ENCODE measurements at places on chromosomes 3 and 15.

DNA sequence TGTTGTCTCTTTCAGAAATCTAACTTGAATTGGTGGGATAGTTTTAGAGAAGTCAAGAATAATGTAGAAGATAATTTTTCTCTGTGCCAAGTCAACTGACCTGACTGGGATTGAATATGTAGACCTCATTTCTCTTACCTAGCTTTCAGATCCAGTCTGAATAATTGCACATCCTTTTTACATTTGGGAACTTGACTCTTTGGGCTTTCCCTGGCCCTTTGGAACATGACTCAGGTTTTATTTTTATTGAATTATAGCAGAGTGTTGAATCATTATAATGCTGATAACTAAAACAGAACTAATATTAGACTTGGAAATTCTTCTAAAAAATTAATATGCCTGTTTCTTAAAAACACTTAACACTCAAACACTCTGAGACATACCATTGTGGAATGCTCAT is 76.5 kb downstream of the PFN2 start:
- H3K4me1 ChIP-seq, result no peaks in the 10 kb centered on the region
- no peaks in the 10 kb centered on the region for H3K36me3 ChIP-seq
- no peak overlapping the region for H3K4me3 ChIP-seq

DNA sequence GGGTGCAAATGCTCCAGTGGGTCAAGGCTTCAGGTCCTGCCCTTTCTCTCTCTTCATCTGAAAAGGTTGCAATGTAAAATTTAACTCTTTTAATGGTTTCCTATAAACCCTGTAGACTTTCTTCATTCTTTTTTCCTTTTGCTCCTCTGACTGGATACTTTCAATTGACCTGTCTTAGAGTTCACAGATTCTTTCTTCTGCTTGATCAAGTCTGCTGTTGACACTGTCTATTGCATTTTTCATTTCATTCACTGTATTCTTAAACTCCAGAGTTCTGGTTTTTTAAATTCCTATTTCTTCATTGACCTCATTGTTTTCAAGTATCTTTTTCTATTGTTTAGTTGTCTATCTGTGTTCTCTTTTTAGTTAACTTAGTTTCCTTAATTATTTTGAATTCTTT is 82.1 kb downstream of the FAM227B start:
- no peaks in the 10 kb centered on the region for H3K4me1 ChIP-seq
- no peaks in the 10 kb centered on the region for H3K36me3 ChIP-seq
- H3K27me3 ChIP-seq, result no peaks in the 10 kb centered on the region
- no peak for DNase-seq
- no peak overlapping the region for H3K27ac ChIP-seq

GRCh38 chr3:11422291-11422690 is 150.1 kb downstream of the ATG7 start:
- H3K4me1 ChIP-seq, result no peaks in the 10 kb centered on the region
- no peak for DNase-seq
- H3K27ac ChIP-seq, result no peak overlapping the region
- H3K36me3 ChIP-seq, result no peaks in the 10 kb centered on the region

GRCh38 chr3:82773207-82773606 is 1011.8 kb upstream of the GBE1 start:
- no peaks in the 10 kb centered on the region for H3K27me3 ChIP-seq
- H3K36me3 ChIP-seq, result no peaks in the 10 kb centered on the region

DNA sequence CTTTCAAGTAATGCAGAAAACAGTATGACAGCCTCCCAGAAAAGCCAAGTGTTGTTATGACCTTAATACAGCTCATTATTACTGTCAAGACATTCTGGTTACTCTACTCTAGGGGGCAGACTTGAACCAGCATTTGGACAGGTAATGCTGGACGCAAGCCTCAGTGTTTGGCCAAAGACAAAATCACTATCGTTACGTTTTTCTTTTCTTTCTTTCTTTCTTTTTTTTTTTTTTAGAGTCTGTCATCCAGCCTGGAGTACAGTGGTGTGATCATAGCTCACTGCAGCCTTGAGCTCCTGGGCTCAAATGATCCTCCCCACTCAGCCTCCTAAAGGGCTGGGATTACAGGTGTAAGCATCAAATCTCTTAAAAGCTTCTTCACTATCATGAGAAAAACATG is 29.4 kb upstream of the TMEM45A start:
- H3K4me3 ChIP-seq, result no peak overlapping the region
- H3K4me1 ChIP-seq, result no peaks in the 10 kb centered on the region
- no peak for DNase-seq
- no peaks in the 10 kb centered on the region for H3K36me3 ChIP-seq
- no peak overlapping the region for H3K27ac ChIP-seq

- no peak overlapping the region for H3K27ac ChIP-seq
- no peaks in the 10 kb centered on the region for H3K27me3 ChIP-seq
- no peak overlapping the region for H3K4me3 ChIP-seq
- no peak for DNase-seq
These were observed 123.8 kb downstream of the TAFA4 start for GRCh38 chr3:68808563-68808962.

- H3K27me3 ChIP-seq, result no peaks in the 10 kb centered on the region
- no peaks in the 10 kb centered on the region for H3K36me3 ChIP-seq
- no peak overlapping the region for H3K27ac ChIP-seq
These were observed 4.5 kb downstream of the IL17RB start for GRCh38 chr3:53850895-53851294.

- no peaks in the 10 kb centered on the region for H3K4me1 ChIP-seq
- no peak for DNase-seq
- no peaks in the 10 kb centered on the region for H3K27me3 ChIP-seq
- H3K4me3 ChIP-seq, result no peak overlapping the region
These were observed 43.1 kb upstream of the TRPC1 start for GRCh38 chr3:142680710-142681109.

DNA sequence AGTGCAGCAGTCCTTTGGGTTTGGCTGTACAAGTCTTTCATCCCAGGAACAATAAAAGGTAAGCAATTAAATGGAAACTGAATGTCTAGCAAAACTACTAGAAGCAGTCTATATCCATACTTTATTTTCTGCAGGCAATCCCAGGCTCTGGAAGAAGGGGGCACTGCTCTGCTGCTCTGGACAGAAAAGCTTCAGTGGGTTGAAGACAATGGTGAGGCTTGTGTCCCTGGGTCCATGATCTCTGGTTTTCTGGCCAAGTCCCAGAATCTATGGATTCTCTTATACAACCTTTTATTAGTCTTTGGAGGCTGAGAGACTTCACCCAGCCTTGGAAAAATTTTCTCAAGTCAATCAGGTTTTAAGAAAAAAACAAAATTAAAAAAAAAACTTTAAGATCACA is 35.6 kb downstream of the SCAP start:
- no peaks in the 10 kb centered on the region for H3K27me3 ChIP-seq
- no peak overlapping the region for H3K4me3 ChIP-seq
- no peak for DNase-seq
- peaks cover 7% of the 10 kb centered on the region for H3K4me1 ChIP-seq
- H3K36me3 ChIP-seq, result no peaks in the 10 kb centered on the region

DNA sequence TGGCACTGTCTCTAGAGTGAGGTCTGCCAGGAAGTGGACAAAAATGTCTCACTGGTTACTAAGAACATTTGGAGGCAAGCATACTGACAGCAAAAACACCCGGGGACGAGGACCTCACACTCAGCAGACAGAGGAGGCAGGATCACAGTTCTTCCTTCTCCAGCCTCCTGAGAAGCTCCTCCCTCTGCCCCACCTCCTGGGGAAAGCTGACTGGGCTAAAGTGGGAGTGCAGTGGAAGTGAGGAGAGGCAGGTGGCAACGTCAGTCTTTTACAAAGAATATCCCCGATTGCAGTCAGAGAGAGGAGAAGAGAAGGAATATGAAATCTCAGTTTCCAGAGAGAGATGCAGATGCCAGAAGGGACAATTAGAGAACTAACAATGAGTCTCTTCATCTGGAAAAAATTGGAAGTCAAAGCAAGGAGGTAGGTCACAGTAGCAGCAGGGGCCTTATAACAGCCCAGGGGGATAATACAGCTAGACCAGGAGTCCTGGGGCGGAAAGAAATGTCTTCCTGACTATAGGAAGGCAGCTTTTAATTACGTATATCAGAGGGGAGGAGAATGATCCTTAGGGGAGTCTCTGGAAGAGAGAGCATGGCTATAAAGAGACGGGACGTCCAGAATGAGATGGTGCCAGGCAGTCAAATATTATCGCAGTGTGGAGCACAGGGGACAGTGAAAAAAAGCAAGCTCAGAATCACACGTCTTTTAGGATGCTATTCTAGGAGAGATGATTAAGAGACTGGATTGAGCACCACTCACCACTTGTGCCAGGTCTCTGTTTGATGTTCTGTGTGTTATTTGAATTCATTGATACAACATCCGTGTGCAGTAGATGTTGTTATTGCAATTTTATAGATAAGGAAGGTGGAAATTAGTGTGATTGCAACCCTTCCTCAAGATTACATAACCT is 47.2 kb downstream of the LEO1 start:
- no peak overlapping the region for H3K4me3 ChIP-seq
- H3K36me3 ChIP-seq, result no peaks in the 10 kb centered on the region
- H3K27me3 ChIP-seq, result no peaks in the 10 kb centered on the region
- no peaks in the 10 kb centered on the region for H3K4me1 ChIP-seq
- no peak for DNase-seq
- H3K27ac ChIP-seq, result no peak overlapping the region

DNA sequence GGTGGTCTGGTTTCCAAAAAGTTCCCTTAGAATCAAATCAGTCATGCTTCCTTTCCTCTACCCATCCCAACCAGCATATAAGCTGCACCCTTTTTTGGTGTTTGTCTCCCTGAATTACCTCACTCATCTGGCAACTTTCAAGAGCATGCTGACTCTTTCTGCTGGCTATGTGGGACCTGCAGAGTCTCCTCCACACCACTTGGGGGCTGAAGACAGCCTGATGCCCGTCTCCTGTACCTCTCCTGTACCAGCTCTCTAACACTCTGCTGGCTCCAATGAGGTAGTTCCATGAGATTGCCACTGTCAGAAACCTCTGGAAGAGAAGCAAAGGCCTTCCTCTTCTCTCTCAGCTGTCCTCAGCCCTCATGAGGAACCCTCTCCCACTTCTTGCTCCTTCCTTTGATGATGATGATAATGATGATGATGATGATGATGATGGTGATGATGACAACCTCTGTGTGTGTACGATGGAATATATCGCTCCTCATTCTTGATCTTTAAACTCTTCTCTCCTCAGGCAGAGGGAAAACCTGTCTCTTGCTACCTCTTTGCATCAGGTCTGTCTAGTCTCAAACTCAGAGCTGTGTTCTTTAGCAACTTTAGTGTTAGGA is 257.5 kb downstream of the ZNF621 start:
- no peak overlapping the region for H3K27ac ChIP-seq
- no peak overlapping the region for H3K4me3 ChIP-seq
- H3K36me3 ChIP-seq, result no peaks in the 10 kb centered on the region
- no peak for DNase-seq
- no peaks in the 10 kb centered on the region for H3K27me3 ChIP-seq

GRCh38 chr15:79635149-79635771 is 203.1 kb downstream of the MINAR1 start:
- H3K4me1 ChIP-seq, result no peaks in the 10 kb centered on the region
- no peaks in the 10 kb centered on the region for H3K36me3 ChIP-seq
- no peak for DNase-seq

DNA sequence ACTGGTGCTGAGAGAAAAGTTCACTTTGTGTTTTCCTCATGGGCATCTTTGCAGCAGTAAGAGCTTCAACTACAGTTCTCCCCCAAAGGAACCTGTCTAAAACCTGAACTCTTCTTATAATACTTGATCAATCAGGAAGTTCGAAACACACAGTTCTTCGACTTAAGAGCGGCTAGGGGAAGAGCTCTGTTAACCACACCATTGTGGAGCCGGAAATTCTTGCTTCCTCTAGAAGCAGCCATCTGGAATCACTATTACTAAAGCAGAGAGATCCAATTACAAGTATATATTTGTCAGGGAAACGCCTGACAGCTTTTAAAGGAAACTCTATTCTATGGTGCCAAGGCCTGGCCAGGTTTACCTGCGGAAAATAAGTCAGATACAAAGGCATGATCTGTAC is 337.3 kb upstream of the CBLB start:
- DNase-seq, result no peak
- no peaks in the 10 kb centered on the region for H3K27me3 ChIP-seq
- H3K4me1 ChIP-seq, result no peaks in the 10 kb centered on the region
- H3K4me3 ChIP-seq, result no peak overlapping the region

GRCh38 chr3:117217760-117218316 is 508.3 kb downstream of the TUSC7 start:
- no peak overlapping the region for H3K27ac ChIP-seq
- no peaks in the 10 kb centered on the region for H3K36me3 ChIP-seq
- DNase-seq, result no peak
- no peak overlapping the region for H3K4me3 ChIP-seq
- no peaks in the 10 kb centered on the region for H3K4me1 ChIP-seq
- no peaks in the 10 kb centered on the region for H3K27me3 ChIP-seq

DNA sequence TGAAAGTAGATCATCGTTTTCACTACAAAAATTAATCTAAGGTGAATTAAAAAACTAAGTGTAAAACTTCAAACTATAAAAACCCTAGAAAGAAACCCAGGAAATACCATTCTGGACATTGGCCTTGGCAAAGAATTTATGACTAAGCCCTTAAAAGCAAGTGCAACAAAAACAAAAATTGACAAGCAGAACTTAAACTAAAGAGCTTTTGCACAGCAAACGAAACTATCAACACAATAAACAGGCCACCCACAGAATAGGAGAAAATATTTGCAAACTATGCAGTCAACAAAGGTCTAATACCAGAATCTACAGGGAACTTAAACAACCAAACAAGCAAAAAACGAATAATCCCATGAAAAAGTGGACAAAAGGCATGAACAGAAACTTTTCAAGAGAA is 302.0 kb downstream of the CHST2 start:
- no peak overlapping the region for H3K4me3 ChIP-seq
- no peak overlapping the region for H3K27ac ChIP-seq
- no peaks in the 10 kb centered on the region for H3K36me3 ChIP-seq
- DNase-seq, result no peak

DNA sequence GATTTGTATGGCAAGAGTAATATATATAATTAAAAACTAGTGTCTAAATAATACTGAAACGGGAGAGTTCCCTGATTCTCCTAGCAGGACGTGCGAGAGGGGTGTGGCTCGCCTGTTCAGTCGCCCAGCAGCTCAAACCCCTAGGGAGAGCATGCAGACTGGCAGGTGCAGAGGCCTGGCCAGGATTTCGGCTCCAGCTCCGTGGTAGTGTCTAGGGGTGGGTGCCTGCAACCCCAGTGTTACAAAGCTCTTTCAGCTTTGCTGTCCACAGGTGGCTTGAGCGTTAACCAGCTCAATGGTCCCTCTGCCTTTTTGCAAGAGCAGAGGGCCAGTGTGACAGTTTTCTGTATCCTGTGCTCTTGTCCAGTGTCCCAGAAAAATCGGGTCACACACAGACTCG is 226.6 kb downstream of the ALCAM start:
- H3K4me3 ChIP-seq, result no peak overlapping the region
- H3K36me3 ChIP-seq, result no peaks in the 10 kb centered on the region
- no peak for DNase-seq

GRCh38 chr3:37945807-37946530 is 44.6 kb upstream of the VILL start:
- DNase-seq, result no peak
- no peaks in the 10 kb centered on the region for H3K27me3 ChIP-seq
- H3K27ac ChIP-seq, result no peak overlapping the region
- no peak overlapping the region for H3K4me3 ChIP-seq
- no peaks in the 10 kb centered on the region for H3K36me3 ChIP-seq

GRCh38 chr15:71366926-71367325 is 251.7 kb downstream of the THSD4 start:
- no peak for DNase-seq
- H3K36me3 ChIP-seq, result no peaks in the 10 kb centered on the region
- no peak overlapping the region for H3K27ac ChIP-seq
- no peak overlapping the region for H3K4me3 ChIP-seq
- no peaks in the 10 kb centered on the region for H3K27me3 ChIP-seq
- no peaks in the 10 kb centered on the region for H3K4me1 ChIP-seq

GRCh38 chr3:126963261-126964190 is 19.4 kb upstream of the PLXNA1 start:
- no peak for DNase-seq
- H3K4me1 ChIP-seq, result peaks cover 21% of the 10 kb centered on the region
- no peak overlapping the region for H3K4me3 ChIP-seq
